ENCODE measurements at places on chromosomes 6 and 20.

DNA sequence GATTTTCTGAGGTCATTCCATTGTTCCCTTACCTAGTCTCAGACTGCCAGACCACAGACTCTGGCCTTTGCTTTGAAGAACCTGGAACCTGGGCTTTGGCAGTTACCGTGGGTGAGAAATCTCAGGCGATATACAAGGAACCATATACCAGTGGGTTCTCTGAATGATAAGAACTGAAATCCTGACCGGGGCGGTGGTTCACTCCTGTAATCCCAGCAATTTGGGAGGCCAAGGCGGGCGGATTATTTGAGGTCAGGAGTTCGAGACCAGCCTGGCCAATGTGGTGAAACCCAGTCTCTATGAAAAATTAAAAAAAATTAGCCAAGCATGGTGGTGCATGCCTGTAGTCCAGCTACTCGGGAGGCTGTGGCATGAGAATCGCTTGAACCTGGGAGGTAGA, 14.3 kb upstream of the SGK2 start:
- DNase-seq = no peak

GRCh38 chr20:4681991-4682401, 39.7 kb upstream of the PRND start:
- DNase-seq = no peak

DNA sequence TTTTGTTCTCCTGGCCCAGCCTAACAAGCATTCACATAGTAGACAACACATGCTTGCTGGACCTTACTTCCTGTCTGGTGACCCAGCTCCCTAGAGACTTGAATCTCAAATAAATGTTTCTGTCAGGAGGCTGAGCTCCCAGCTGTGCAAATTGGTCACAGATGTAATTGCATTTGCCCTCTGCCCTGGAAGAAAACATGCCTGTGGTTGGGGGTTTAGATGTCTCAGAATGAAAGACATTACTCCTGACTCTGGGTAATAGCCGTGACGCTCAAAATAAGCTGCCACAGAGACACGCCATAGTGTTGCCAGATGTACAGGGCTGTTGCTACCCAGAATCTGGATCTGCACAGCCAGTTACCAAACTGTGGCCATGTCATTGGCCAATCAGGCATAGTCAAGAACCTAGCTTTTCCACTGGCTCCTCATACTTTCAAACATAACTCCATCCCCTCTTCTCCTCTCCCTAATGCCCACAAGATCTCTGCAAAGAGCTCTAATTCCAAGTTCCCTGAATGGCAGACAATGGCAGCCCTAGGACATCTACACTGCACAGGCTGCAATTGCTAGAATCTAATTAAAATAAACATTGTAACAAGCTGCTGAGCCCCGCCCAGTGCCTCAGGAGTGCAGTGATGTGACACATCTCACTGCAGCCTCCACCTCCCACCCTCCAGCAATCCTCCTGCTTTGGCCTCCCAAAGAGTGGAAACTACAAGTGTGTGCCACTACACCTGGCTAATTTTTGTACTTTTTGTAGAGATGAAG, 32.8 kb upstream of the GMPR start:
- DNase-seq = no peak

DNA sequence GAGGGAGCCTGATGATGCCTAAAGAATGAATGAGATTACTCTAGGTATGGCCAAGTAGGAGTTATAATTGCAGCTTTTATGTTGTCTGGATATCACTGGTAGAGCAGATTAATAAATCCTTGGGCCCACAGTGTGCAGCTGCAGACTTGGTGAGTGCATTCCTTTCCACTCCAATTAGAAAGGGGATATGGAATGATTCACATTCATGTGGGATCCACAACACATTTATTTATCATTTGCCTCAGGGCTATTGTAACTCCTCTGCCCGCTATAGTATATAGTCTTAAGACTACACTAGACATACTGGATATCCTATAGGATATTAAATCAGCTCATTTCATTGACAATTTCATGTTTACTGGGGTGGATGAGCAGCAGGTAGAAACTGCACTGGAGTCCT, 11.6 kb upstream of the HLA-G start:
- no peak for DNase-seq

GRCh38 chr6:155959898-155960495, 504.4 kb upstream of the NOX3 start:
- DNase-seq = peak; percentile 98

GRCh38 chr6:104459543-104459942, 400.2 kb downstream of the HACE1 start:
- no peak for DNase-seq

GRCh38 chr20:4962241-4962855, 39.0 kb downstream of the SLC23A2 start:
- DNase-seq = no peak

- DNase-seq = no peak
Observed at GRCh38 chr6:42200035-42200434, 5.3 kb upstream of the GUCA1B start.

- DNase-seq = no peak
Observed at GRCh38 chr20:32589256-32589655, 4.1 kb upstream of the NOL4L start.

DNA sequence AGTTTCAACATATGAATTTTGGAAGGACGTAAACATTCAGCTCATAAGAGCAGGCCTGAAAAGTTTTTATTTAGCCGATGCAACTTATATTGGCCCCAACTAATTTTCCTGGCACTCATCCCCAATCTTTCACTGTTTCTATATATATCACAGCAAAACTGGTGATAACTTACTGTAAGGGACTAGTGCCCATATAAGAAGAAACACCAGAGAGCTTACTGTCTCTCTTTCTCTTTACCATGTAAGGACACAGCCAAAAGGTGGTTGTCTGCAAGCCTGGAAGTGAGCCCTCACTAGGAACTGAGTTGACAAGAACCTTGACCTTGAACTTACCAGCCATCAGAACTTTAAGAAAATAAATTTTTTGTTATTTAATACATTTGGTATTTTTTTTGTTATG, 807.4 kb upstream of the CITED2 start:
- DNase-seq = no peak

GRCh38 chr6:138426500-138427123, 22.6 kb downstream of the HEBP2 start:
- no peak for DNase-seq

GRCh38 chr20:20084296-20084752, 32.0 kb downstream of the CFAP61 start:
- DNase-seq = no peak

GRCh38 chr6:21636876-21637275, 43.3 kb downstream of the SOX4 start:
- no peak for DNase-seq

DNA sequence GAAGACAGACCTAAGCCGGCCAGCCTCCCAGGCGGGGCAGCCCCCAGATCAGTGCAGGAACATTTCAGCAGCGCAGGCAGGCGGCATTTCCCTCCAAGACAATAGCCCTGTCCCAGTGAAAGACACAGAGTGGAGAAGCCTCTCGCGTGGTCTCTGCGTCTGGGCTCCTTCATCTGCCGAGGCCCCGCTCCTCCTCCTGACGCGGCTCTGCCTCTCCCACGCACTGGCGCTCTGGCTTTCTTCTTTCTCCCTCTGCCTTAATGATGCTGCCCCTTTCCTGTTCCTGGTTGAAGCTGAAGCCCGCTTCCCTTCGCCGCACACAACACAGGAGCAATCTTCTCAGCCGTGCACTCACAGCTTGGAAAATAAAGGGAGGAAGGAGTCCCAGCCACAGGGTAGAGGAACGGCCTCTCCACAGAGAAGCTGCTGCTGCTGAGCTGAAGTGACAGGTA, 347.5 kb downstream of the CDH4 start:
- DNase-seq = no peak

DNA sequence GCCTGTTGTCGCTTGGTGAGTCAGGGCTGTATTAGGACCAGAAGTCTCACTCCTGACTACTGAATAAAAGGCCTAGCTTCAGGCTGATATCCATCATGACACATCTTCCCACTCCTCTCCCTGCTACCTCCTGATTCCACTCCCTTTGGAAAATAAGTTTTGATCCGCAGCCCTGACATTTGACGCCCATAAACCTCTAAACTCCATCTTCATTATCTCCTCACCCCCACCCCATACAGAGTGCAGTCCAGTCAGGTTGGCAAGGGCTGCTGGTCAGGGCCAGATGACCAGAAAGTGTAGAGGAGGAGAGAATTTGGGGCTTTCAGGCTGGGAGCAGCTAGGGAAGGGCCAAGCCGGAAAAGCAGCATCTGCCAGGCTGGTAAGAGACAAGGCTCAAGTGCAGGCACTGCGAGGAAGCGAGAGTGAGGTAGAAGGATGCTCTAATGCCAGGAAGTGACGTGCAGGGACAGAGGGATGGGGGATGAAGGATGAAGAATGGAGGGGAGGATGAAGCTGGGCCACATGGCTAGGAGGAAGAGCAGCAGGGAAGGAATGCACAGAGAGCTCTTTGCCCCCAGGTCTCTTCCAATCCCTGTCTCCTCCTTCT, 1.2 kb downstream of the GGT7 start:
- DNase-seq = no peak

DNA sequence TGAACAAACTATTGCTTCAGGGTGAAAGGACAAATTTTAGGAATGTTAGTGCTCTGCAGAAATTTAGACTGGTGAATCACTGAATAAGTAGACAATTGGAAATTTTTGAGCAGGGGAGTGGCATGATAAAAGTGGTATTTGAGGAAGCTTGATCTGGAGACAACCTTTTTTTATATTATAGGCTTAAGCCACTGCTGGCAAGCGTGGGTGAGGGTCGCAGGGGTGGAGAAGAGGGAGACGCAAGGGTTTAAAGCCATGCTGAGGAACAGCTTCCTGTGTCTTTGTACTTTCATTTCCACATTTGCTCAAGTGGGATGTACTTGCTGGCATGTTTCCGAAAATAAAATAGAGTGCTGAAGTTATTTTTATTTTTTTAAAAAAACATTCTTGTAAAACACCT, 23.7 kb downstream of the NCOA7 start:
- DNase-seq = no peak

DNA sequence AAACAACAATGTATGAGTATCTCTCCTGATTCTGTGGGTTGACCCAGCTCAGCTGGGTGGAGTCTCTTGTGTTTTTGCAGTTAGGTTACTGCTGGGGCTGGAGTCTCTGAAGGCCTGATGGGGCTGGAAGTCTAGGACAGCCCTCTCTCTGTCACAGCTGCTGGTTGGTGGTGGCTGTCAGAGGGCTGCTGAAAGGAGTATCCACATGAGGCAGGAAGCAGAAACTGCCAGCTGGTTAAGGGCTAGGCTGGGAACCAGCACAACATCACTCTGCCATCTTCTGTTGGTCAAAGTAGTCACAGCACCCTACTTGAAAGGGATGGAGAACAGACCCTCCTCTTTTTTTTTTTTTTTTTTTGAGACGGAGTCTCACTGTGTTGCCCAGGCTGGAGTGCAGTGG, 10.0 kb upstream of the PACSIN1 start:
- no peak for DNase-seq

GRCh38 chr6:106186714-106187113, 100.6 kb downstream of the PRDM1 start:
- DNase-seq = no peak

All from NCI-H1105 treated with DMSO at 0.1 percent for 48 hours (cell line).